ENCODE measurements at places on chromosomes 3 and 15. TPM values are rescaled to one million over a fixed set of nuclear protein-coding genes. Genes with fewer than 3 reads are reported as not detected.

Gene DUOXA2
- total RNA-seq: not detected

Gene ALDH1L1
- 0.39 TPM for total RNA-seq

Gene GATM
- total RNA-seq: 0.54 TPM

Gene GP9
- total RNA-seq: not detected
